Neural crest cell (in vitro differentiated cells): ENCODE measurements at places on chromosomes 2 and 18. TPM values are rescaled to one million over a fixed set of nuclear protein-coding genes. Genes with fewer than 3 reads are reported as not detected.

The DLGAP1 gene
- total RNA-seq = 11.5 and 11.7 TPM in 2 replicates

The DTNA gene
- total RNA-seq = 11.3 and 13.3 TPM in 2 replicates

DNA sequence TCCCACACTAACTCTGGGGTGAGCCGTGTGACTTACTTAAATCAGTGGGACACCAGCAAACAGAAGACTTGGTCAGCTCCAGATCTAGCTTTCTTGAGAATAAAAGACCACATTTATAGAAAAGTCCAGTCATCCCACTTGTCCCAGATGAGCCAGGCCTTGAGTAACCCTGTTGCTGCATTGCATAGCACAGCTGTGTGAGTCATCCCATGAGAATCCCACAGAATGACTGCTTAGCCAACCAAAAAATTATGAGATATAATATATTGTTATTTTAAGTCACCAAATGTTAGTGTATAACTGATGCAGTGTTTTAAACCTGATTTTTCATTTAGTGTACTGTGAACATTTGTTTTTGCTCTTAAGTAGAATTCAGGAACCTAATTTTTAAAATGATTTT, 94.2 kb upstream of the FSHR start:
- DNase-seq = no peak
- no peaks in the 10 kb centered on the region for H3K27me3 ChIP-seq
- no peak overlapping the region for H3K4me3 ChIP-seq

GRCh38 chr2:53636596-53636995, 131.0 kb upstream of the CHAC2 start:
- H3K27me3 ChIP-seq = no peaks in the 10 kb centered on the region
- DNase-seq = no peak
- no peak overlapping the region for H3K4me3 ChIP-seq
- H3K36me3 ChIP-seq = no peaks in the 10 kb centered on the region
- H3K27ac ChIP-seq = no peak overlapping the region

DNA sequence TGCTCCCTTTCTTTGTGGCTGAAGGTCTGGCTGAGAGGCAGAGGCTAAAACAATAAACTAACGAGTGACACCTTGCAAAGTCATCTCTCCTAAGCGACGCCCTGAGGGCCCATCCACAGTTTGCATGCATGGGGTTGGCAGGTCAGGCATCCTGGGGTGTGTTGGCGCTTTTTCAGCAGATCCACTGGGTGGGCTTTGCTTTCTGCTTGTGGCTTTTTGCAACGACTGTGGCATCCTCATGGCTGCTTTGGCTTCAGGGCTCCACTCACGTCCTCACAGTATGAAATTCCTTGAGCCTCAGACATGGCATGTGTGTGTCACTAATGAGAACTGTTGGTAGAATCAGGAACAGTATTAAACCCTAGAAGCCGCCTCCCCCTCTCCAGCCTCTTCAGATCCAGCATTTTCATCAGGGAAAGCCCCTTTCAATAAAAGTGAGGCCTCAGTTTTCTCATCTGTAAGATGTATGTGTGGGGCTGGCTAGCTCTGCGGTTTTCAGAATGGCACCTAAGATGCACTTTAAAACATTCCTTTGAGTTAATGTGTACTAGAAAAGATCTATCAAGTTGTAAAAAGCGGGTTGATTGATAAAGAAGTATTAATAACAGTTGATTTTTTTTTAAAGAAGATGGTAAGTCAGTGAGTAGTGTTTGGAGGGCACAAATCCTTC, 72.5 kb downstream of the SH3BP4 start:
- no peak for DNase-seq
- no peak overlapping the region for H3K4me3 ChIP-seq
- H3K4me1 ChIP-seq = peaks cover 38% of the 10 kb centered on the region
- peak overlapping the region; percentile 58 for H3K27ac ChIP-seq
- H3K27me3 ChIP-seq = peaks cover 2% of the 10 kb centered on the region

GRCh38 chr2:219448776-219449341, 14.2 kb downstream of the SPEG start:
- peaks cover 29% of the 10 kb centered on the region for H3K27me3 ChIP-seq
- DNase-seq = no peak
- no peak overlapping the region for H3K4me3 ChIP-seq
- peaks cover 26% of the 10 kb centered on the region for H3K4me1 ChIP-seq
